Vein endothelial cell (primary cell): ENCODE measurements at places on chromosomes 4 and X. TPM values are rescaled to one million over a fixed set of nuclear protein-coding genes. Genes with fewer than 3 reads are reported as not detected.

ANKRD50 gene
- total RNA-seq = 65.2 and 87.5 TPM in 2 replicates

PROM1 gene
- 0.10 TPM in 1 of 2 replicates, not detected in the other for total RNA-seq

SLC25A6 gene
- total RNA-seq = 381 and 408 TPM in 2 replicates

LAS1L gene
- 18.0 and 21.5 TPM in 2 replicates for total RNA-seq

MTMR8 gene
- 0.65 and 0.86 TPM in 2 replicates for total RNA-seq

SOD3 gene
- total RNA-seq = not detected in 2 replicates

HPSE gene
- 3.3 and 6.7 TPM in 2 replicates for total RNA-seq

FOXO4 gene
- total RNA-seq = 4.6 and 5.9 TPM in 2 replicates

ADD1 gene
- total RNA-seq = 209 and 216 TPM in 2 replicates

SPANXN5 gene
- not detected in 2 replicates for total RNA-seq

FGFR3 gene
- 0.33 and 0.38 TPM in 2 replicates for total RNA-seq

PPP1R2C gene
- total RNA-seq = not detected in 2 replicates

HAND2 gene
- 0.19 TPM in 1 of 2 replicates, not detected in the other for total RNA-seq

S100P gene
- total RNA-seq = not detected in 2 replicates

TCEAL7 gene
- 1.5 and 4.2 TPM in 2 replicates for total RNA-seq

CXCL13 gene
- total RNA-seq = not detected in 2 replicates

DKK2 gene
- 0.29 TPM in 1 of 2 replicates, not detected in the other for total RNA-seq

ARHGEF38 gene
- total RNA-seq = not detected in 2 replicates

NHSL2 gene
- total RNA-seq = 54.9 and 57.5 TPM in 2 replicates

IL15 gene
- total RNA-seq = 0.65 and 1.4 TPM in 2 replicates

CXCL11 gene
- total RNA-seq = 3.9 and 5.2 TPM in 2 replicates

STBD1 gene
- total RNA-seq = 0.98 and 1.7 TPM in 2 replicates

SRPX2 gene
- total RNA-seq = 39.4 and 129 TPM in 2 replicates

PLXNB3 gene
- total RNA-seq = 11.0 and 11.4 TPM in 2 replicates

ARHGAP36 gene
- total RNA-seq = 0.10 TPM in 1 of 2 replicates, not detected in the other

FREM3 gene
- under 0.01 and 0.19 TPM in 2 replicates for total RNA-seq

MAGEB5 gene
- total RNA-seq = not detected in 2 replicates

SPANXA1 gene
- not detected in 2 replicates for total RNA-seq

PFKFB1 gene
- under 0.01 and 0.10 TPM in 2 replicates for total RNA-seq

NAT8L gene
- under 0.01 TPM in 2 replicates for total RNA-seq

SULT1B1 gene
- total RNA-seq = 15.3 and 46.1 TPM in 2 replicates

RPS6KA6 gene
- 0.65 and 1.1 TPM in 2 replicates for total RNA-seq

GPRIN3 gene
- 5.6 and 10.2 TPM in 2 replicates for total RNA-seq

UCHL1 gene
- total RNA-seq = 213 and 788 TPM in 2 replicates

IL2RG gene
- 0.19 TPM in 1 of 2 replicates, not detected in the other for total RNA-seq

TEX28 gene
- not detected in 2 replicates for total RNA-seq

HMGB3 gene
- total RNA-seq = 17.0 and 28.4 TPM in 2 replicates

CTAG2 gene
- not detected in 2 replicates for total RNA-seq

TCEAL3 gene
- total RNA-seq = 7.9 and 10.5 TPM in 2 replicates

TLR10 gene
- not detected in 2 replicates for total RNA-seq

NUDT11 gene
- 0.33 and 2.4 TPM in 2 replicates for total RNA-seq

TLR3 gene
- 2.9 and 3.3 TPM in 2 replicates for total RNA-seq

SFRP2 gene
- total RNA-seq = not detected in 2 replicates

PNMA3 gene
- total RNA-seq = not detected in 2 replicates

PNCK gene
- not detected in 2 replicates for total RNA-seq

PAGE2B gene
- not detected in 2 replicates for total RNA-seq

SOWAHB gene
- total RNA-seq = not detected in 2 replicates

CTAG1B gene
- not detected in 2 replicates for total RNA-seq

BGN gene
- 71.8 and 339 TPM in 2 replicates for total RNA-seq

CLDN34 gene
- not detected in 2 replicates for total RNA-seq

P2RY4 gene
- total RNA-seq = 0.10 TPM in 1 of 2 replicates, not detected in the other

RHOXF1 gene
- total RNA-seq = not detected in 2 replicates

NPNT gene
- total RNA-seq = 0.10 TPM in 1 of 2 replicates, not detected in the other

XAGE5 gene
- not detected in 2 replicates for total RNA-seq

PLAC8 gene
- total RNA-seq = 1.3 and 2.5 TPM in 2 replicates

TMEM255A gene
- not detected in 2 replicates for total RNA-seq

TRPC3 gene
- not detected in 2 replicates for total RNA-seq

CXorf66 gene
- total RNA-seq = not detected in 2 replicates

CENPVL2 gene
- total RNA-seq = not detected in 2 replicates

PPP4R3C gene
- total RNA-seq = not detected in 2 replicates
